Karpas-422 (cell line): ENCODE measurements at places on chromosomes 4 and X.

DNA sequence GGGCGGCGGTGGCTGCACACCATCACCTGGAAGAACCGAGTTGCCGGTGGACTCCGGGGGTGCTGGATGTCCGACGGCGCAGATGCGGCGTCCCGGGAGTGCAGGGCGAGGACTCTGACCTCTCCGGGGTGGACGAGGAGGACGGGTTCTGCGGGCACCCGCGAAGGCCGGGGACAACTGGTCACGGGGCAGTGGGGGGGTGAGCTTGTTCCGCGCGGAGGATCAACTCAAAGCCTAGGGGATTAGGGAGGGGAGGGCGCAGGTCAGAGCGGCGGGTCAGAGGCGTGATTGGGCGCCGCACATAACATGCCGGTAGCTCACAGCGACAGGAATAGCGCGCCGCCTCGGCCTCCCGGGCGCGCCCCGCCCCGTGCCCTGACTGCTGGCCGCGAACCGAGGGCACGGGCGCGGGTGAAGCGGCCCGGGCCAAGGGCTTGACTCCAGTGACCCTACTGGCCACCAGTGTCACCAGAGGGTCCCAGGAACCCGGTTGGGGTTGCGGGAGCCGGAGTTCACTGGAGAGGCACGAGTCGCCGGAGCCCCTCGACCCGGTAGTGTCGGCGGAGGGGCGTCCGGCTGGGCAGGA, at the start of gene KLHL34:
KLHL34 (minus strand) TSS at position 179 of the 586 bp plus-strand sequence. CDS start 542 bp downstream, outside the sequence.
- DNase-seq: no peak

GRCh38 chr4:3244747-3245146, 4.2 kb upstream of the MSANTD1 start:
- DNase-seq: no peak

GRCh38 chrX:44035571-44035970, 62.4 kb upstream of the NDP start:
- DNase-seq: no peak

GRCh38 chr4:81516241-81516640, 44.5 kb upstream of the RASGEF1B start:
- no peak for DNase-seq

DNA sequence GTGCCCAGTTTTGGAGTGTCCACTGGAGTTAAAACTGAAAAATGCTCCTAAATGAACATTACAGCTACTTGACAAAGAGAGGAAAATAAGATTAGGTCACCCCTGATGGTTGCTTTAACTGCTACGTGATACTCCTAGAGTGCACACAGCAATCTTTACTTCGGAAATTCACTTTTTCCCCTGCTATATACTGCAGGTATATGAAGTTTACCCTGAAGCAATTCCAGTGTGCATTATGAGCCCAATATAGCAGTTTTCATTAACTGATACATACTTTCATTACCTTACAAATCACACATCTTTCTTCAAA, 773 bp upstream of the ZNF827 start:
- DNase-seq: peak; percentile 66

GRCh38 chrX:16479206-16479869, 170.6 kb upstream of the S100G start:
- DNase-seq: no peak

GRCh38 chr4:38449506-38450174, 214.4 kb upstream of the KLF3 start:
- no peak for DNase-seq

GRCh38 chr4:134343656-134344055, 142.1 kb upstream of the PABPC4L start:
- no peak for DNase-seq

GRCh38 chr4:175290401-175290800, 372.2 kb downstream of the ADAM29 start:
- no peak for DNase-seq

GRCh38 chr4:30718021-30718542, 2.1 kb upstream of the PCDH7 start:
- DNase-seq: no peak

DNA sequence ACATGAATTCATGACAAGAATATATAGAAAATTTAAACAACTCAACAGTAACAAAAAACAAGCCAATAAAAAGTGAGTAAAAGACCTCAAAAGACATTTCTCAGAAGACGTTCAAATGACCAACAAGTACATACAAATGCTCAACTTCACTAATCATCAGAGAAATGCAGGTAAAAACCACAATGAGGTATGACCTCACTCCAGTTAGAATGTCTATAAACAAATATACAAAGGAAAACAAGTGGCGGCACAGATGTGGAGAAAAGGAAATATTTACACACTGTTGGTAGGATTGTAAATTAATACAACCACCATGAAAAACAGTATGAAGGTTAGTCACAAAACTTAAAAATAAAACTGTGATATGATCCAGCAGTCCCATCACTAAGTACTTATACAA, 1033.1 kb downstream of the RAPGEF2 start:
- DNase-seq: no peak

DNA sequence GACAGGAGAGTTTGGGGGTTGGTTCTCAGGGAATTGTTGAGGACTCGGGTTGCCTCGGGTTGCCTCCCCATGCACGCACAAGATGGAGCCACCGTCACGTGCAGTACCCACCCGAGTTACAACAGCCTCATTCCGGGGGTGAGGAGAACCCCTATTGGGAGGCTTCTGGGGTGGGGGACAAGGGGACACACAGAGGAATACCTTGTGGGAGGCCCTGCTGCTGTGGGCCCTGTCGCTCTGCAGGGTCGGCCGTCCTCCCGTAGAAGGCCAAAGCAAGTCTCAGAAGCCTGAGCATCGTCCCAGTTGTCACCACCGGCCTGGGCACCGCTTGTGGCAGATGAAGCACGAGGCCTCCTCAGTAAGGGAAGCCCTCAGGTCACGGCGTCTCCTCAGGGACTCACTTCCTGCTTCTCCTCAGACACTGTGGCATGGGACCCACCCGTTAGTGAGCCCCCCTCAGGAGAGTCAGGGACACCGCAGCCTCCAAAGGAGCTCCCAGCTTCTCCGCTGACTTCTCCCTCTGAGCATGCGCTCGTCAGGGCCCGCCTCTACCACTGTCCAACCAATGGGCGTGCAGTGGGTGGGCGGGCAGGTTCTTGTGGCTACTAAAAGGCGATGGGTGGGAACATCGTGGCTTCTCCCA, at the start of gene CT55:
CT55 (minus strand) TSS at position 522 of the 643 bp plus-strand sequence; CDS start at position 295, 227 bp downstream.
- DNase-seq: no peak

DNA sequence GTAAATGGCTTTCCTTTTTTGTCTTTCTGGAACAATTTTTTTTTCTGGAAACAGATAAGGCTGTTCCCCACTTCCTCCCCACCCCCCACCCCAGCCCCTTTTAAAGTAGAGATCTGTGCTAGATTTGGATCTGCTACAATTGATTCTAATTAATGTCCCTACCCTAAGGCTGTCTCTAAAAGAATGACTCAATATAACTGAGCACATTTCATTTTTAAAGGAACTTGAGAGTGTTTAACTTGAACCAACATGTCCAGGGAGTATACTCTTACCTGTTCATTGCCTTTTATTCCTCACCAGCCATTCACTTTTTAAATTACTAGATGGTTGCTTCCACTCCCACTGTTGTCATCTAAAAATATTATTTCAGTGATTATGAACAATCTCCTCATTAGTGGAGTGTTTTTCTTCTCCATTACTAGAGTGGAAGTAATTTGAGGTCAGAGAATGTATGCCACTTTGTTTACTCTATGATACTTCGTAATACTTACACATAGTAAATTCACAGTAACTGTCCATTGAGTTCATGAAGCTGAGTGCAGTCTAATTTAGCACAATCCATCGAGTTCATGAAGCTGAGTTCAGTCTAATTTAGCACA, 14.1 kb upstream of the CNOT6L start:
- DNase-seq: no peak

GRCh38 chr4:38069271-38069760, 109.1 kb downstream of the PTTG2 start:
- DNase-seq: peak; percentile 51

DNA sequence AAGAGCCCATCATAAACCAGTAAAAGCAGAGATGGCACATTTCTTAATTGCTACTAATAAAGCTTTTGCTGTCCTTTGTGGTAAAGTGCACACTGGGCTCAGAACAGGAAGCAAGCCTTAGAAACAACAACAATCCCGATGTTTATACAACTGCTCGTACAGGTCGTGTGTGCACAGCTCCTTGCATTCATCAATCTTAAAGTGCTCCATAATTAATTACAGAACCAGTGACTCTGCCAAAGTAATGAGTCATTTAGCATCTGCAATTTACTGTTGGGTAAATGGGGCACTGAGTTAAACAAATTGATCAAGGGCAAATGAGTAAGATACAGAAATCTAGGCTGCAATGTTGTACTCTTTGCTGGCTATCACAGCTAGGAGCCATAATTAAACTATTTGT, 61.3 kb upstream of the TXK start:
- no peak for DNase-seq
